ENCODE measurements at places on chromosomes 2 and 18.

- no peak for DNase-seq
Observed at GRCh38 chr18:22556222-22557167, 138.8 kb upstream of the CTAGE1 start.

- DNase-seq, result no peak
Observed at GRCh38 chr2:20457661-20458630, 11.1 kb downstream of the RHOB start.

DNA sequence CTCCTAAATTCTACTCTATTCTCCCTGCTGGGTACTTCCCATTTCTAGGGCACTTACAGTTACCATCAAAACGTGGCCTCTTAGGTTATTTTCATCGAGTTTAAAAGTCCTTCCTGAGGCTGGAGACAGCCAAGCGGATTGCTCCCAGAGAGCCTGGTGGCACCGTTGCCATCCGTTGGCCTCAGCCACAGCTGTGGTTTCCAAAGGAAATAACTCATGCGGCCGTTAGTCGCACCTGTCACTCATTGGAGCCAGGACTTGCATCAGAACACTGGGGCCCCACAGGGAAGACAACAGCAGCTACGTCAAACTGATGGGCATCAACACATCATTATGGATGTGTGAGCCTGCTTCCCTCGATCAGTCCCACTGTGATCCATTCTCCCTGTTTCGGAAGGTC lies 453.4 kb downstream of the BCL11A start:
- DNase-seq, result no peak

- DNase-seq, result no peak
Observed at GRCh38 chr2:104577143-104577542, 276.8 kb upstream of the POU3F3 start.

DNA sequence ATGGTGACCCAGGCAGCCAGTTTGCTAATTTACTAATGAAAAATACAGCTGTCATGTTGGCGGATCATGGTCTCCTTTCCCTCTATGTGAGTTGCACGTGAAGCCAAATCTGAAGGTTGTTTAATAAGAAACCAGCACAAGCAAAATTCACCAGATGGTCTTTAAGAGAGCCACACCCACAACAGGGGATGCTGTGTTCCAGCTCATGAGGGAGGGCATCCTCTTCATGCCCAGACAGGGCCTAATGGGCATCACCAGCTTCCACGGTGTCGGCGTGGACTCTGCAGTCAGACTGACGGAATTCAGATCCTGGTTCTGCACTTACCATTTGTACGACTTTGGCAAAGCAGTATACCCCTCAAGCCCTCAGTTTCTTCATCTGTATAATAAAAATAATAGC lies 39.9 kb downstream of the TMEM247 start:
- DNase-seq, result no peak

GRCh38 chr2:170144761-170145160 lies 33.2 kb upstream of the MYO3B start:
- no peak for DNase-seq

GRCh38 chr2:11473659-11474433 lies 7.9 kb upstream of the E2F6 start:
- DNase-seq, result no peak

DNA sequence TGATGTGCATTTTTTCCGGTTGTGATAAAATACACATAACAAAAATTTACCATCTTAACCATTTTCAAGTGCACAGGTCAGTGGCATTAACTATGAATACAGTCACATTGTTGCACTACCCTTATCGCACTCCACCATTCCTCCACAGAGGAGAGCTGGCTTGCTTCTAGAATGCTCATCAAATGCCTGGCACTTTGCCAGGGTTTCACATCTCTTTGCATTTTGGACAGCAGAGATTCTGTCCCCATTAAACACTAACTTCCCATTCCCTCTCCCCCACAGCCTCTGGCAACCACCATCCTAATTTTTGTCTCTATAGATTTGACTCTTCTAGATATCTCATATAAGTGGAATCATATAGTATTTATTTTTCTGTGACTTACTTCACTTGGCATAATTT lies 165.0 kb downstream of the ASB1 start:
- DNase-seq, result no peak

DNA sequence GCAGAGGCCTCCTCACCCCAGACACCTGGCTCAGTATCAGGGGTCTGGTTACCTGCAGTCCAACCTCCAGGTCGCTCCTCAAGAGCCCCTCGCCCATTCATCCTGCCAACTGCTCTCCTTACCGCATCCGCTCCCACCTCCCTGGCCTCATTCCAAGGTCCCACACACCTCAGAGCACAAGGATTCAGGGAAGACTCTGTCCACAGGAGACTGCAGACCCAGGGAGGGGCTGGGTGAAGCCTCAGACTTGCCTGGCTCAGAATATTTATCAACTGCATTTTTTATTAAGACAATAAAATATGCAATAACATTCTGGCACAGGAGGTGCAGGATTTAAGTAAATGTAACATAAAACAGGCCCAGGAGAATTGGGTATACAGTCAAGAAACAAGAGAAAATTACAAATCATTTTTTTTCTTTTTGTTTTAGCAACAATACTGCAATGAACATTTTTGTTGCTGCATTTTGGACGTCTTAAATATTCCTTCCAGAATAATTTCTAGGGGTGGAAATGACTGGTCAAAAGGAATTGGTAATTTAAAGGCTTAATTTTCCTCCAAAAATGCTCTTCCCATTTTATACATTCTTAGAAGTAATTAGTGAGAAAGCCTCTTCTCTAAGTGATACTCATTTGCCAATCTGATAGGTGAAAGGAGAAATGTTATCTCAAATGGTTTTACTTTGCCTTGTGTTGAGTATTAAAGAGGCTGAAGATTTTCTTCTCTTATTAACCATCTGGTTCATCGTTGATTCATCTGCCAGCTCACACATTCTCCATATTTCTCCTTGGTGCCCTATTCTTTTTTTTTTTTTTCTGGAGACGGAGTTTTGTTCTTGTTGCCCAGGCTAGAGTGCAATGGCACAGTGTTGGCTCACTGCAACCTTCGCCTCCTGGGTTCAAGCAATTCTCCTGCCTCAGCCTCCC lies 42.5 kb downstream of the TEX44 start:
- DNase-seq, result no peak

GRCh38 chr2:212384027-212384426 lies 154.6 kb downstream of the ERBB4 start:
- no peak for DNase-seq

- no peak for DNase-seq
Observed at GRCh38 chr2:105087273-105087672, 49.4 kb downstream of the MRPS9 start.

- no peak for DNase-seq
Observed at GRCh38 chr2:156331572-156332283, 793 bp downstream of the NR4A2 start.

DNA sequence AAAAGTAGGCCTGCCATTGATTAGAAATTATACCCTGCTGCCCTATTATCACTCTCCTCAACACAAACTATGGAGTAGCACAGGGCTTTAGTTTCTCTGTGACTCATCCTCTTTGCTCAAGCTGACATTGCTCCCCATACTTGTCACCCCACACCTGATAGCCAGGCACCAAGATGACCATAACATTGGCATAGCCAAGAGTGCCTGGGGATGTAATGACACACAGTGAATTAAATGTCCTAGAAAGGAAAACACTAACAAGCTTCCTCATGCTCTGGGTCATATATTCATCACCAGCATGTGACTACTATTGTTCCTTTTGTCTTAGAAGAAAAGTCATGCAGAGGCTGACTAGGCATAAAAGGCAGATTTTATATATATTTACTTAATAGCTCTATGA lies 137.8 kb upstream of the RND3 start:
- DNase-seq, result no peak

GRCh38 chr2:2568411-2568810 lies 237.3 kb upstream of the MYT1L start:
- DNase-seq, result no peak

DNA sequence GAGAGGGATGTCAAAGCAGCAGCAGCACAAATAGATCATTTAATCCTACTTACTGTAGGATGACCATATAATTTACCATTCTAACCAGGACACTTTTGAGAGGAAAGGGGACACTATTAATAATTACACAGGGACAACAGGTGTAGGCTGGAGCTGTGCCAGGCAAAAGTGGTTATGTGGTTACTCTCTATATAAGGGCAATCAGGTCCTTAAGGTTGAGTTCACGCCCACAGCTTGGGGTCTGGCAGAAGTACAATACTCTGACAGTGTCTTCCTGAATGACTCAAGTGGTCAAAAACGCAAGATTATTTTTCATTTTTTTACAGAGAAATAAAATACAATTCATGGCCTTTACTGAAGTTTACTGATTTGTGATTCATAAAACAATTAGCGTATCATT lies 2.8 kb downstream of the PREPL start:
- DNase-seq, result no peak

DNA sequence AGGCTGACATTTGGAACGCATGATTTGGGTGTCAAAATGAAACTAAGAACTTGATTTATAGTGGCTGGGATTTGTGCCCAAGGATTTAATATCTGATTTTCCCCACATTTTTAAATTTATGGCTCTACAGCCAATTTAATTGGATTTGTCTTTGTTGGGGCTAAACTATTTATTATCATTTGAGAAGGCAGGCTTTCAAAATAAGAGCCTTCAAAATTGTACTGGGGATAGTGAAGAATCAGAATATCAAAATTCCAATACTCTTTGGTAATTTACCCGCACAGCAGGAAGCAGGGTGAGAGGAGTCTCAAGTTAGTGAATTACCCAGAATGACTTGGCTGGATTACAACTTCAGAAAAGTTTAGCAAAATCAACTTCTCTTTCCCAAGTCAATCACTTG lies 278.1 kb downstream of the LRATD1 start:
- no peak for DNase-seq

GRCh38 chr2:37912056-37912455 lies 13.0 kb upstream of the RMDN2 start:
- no peak for DNase-seq

GRCh38 chr2:142025394-142025793 lies 105.4 kb downstream of the LRP1B start:
- no peak for DNase-seq

DNA sequence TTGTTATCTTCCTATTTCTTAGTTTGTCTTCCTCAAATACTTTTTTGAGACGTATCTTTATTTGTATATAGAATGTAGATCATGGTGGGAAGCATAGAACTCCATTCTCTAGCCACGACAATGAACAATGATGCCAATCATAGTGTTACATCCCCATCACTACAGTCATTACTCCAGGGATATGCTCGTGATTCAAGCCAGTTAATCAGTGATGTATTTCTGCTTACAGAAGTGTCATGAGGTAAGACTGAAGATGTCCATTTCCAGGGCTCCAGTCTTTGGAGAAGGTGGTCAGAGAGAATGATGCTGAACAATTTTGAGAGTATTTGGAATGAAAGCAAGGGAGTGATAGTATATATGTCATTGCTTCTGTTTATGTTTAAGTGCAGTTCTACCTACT lies 777.2 kb upstream of the TMEFF2 start:
- DNase-seq, result no peak

DNA sequence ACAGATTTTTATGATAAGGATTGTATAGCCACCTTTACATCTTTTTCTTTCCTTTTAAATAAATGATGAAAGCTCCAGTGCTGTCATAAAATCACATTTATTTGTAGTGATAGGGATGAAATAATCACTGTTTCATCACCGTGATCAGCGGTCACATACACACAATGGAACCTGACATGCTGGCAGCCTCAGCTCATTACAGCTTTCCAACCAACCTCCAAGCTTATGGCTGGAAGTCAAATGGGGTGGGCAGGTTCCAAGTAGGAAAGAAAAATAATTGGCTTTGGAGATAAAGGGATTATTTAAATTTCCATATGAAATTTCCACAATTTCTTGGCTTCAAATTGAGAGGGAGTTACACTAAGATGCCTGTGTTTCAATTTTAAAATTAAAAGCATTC lies 251.3 kb downstream of the PLCL1 start:
- no peak for DNase-seq

- DNase-seq, result no peak
Observed at GRCh38 chr2:158395166-158395565, 61.4 kb downstream of the CCDC148 start.

DNA sequence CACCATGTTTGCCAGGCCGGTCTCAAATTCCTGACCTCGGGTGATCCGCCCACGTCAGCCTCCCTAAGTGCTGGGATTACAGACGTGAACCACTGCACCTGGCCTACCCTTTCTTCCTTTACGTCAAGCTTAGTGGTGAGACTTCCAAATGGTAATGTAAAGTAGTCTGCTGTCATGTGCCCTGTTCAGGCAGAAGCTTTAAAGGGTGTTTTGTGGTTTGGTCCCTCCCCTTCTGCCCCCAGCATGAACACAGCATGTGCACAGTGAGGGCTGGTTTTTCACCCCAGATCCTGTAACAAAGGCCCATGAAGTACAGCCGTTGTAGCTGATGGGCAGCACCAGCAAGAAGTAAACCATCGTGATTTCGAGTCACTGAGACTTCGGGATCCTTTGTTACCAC lies 2.7 kb upstream of the DTYMK start:
- no peak for DNase-seq

- DNase-seq, result no peak
Observed at GRCh38 chr2:17736989-17737388, 16.6 kb downstream of the SMC6 start.

- DNase-seq, result no peak
Observed at GRCh38 chr2:165795011-165795410, 964 bp upstream of the GALNT3 start.

DNA sequence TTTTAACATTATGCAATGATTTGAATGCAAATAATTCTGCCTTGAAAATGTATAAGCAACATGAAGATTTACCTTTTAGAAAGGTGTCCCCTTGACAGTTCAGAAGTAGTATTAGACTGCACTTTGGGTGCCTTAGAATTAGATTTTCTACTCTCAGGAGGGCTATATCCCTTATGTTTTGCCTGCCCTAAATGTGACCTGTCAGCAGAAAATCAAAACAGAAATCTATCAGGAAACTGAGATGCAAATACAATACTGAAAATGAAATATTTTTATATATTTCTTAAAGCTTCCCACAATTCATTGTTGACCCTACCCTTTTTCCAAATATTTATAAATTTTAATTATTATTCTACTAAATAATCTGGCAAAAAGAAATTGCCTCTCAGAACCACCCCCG lies 61.5 kb downstream of the TRIP12 start:
- no peak for DNase-seq

- no peak for DNase-seq
Observed at GRCh38 chr2:162006337-162006736, 67.7 kb downstream of the DPP4 start.

DNA sequence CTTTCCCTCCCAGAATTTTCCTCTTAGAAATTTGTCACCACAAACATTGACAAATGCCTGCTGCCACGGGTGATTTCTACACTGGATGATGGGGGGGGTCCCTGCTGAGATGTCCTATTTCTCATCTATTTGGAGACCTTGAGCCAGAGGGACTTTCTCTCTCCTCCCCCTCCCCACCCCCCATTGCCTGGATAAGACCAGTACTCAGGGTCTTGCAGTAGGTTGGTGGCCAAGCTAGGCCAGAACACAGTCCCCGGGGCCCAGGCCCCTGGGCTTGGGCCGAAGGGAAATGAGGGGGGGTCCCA lies 560 bp upstream of the DUSP2 start:
- DNase-seq, result peak; percentile 29
